ENCODE measurements at places on chromosomes 3 and 15. TPM values are rescaled to one million over a fixed set of nuclear protein-coding genes. Genes with fewer than 3 reads are reported as not detected.

GUCA1C gene
- total RNA-seq, result not detected

IL17RE gene
- total RNA-seq, result 1.9 TPM

ITIH1 gene
- 0.65 TPM for total RNA-seq

STAB1 gene
- total RNA-seq, result 406 TPM

DNA sequence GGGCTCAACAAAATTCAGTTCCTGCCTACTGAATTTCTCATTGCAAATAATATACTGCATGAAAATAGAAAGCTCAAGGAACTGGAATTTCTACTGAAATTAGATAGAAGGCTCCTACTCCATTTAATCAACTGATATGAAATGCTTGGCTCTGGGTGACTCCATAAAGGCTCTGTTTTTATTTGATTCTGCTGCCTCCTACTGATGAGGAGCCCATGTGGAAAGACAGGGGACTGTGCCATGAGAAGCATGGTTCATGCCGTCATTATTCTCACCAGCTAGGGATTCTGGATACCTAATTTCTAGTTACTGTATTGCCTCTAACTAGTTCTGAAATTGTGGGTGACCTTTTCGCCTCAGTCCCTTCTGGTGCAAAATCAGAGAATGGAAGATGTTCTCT, 366.2 kb upstream of the DPH6 start:
- no peaks in the 10 kb centered on the region for H3K4me1 ChIP-seq
- H3K27ac ChIP-seq, result no peak overlapping the region
- H3K27me3 ChIP-seq, result no peaks in the 10 kb centered on the region
- no peak for DNase-seq
- no peaks in the 10 kb centered on the region for H3K36me3 ChIP-seq

- peaks cover 64% of the 10 kb centered on the region for H3K4me1 ChIP-seq
- peak overlapping the region; percentile 27 for H3K27ac ChIP-seq
- DNase-seq, result no peak
- H3K36me3 ChIP-seq, result peaks cover 27% of the 10 kb centered on the region
- no peaks in the 10 kb centered on the region for H3K27me3 ChIP-seq
- H3K4me3 ChIP-seq, result no peak overlapping the region
Measured at GRCh38 chr3:126994661-126995245, 11.8 kb downstream of the PLXNA1 start.

DNA sequence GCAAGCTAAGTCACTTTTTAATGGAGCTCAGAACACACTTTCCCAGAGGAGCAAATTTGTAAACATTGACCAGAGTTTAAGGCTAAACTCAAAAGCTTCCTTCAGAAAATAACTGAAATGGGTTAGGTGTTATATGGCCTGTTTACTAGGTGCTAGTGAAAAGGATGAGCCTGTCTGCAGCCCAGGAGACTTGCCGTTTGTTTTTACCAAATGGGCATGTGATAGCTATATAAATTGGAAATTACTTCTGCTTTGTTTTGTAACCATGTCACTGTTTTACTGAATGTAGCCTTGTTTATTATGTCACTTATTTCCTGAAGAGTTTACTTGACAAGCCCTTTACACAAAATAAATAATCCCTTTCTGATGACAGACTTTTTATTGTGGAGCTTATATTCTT, 109.4 kb upstream of the THSD4 start:
- H3K27me3 ChIP-seq, result no peaks in the 10 kb centered on the region
- no peaks in the 10 kb centered on the region for H3K36me3 ChIP-seq
- DNase-seq, result no peak
- H3K27ac ChIP-seq, result no peak overlapping the region

GRCh38 chr3:185115371-185115770, 37.5 kb downstream of the C3orf70 start:
- no peaks in the 10 kb centered on the region for H3K36me3 ChIP-seq
- DNase-seq, result no peak
- no peak overlapping the region for H3K27ac ChIP-seq
- no peak overlapping the region for H3K4me3 ChIP-seq
- H3K27me3 ChIP-seq, result no peaks in the 10 kb centered on the region
- no peaks in the 10 kb centered on the region for H3K4me1 ChIP-seq

DNA sequence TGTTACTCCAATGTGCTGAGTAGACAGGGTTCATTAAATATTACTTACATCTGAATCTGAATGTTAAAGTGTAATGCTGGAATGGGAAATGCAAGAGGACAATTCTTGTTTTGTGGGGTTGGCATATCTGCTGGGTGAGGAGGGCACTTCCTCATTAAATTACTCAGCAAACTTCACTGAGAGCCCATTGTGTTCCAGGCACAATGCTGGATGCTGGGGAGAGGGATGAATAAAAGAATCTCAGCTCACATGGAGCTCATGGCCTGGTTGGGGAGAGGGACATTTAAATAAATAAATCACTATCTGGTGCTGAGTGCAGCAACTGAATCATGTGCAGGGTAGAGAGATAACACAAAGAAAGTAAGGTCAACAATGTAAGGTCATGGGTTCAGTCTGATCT, 199.2 kb upstream of the CFAP20DC start:
- H3K4me3 ChIP-seq, result no peak overlapping the region
- no peak for DNase-seq
- no peaks in the 10 kb centered on the region for H3K36me3 ChIP-seq
- H3K27ac ChIP-seq, result no peak overlapping the region
- H3K4me1 ChIP-seq, result no peaks in the 10 kb centered on the region

DNA sequence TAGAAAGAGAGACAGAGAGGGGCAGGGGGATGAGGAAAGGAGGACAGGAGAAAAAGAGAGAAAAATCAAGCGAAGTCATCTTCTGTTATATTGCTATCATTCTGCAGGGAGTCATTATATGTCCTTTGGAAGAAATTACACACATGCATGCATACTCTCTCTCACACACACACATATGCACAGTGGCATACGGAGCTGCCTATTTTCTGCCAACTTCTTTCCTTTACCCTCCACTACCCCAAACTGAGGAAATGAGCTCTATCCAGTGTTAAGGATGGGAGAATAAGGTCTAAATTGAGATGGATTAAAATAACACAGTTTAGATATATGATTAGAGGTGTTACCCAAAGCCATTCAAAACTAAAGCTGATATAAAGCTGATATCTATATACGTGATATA, 48.8 kb downstream of the PDZRN3 start:
- no peak overlapping the region for H3K27ac ChIP-seq
- no peaks in the 10 kb centered on the region for H3K36me3 ChIP-seq
- no peaks in the 10 kb centered on the region for H3K27me3 ChIP-seq
- H3K4me1 ChIP-seq, result no peaks in the 10 kb centered on the region
- H3K4me3 ChIP-seq, result no peak overlapping the region
- no peak for DNase-seq

- H3K27me3 ChIP-seq, result no peaks in the 10 kb centered on the region
- no peak overlapping the region for H3K27ac ChIP-seq
- no peaks in the 10 kb centered on the region for H3K4me1 ChIP-seq
- no peak overlapping the region for H3K4me3 ChIP-seq
- H3K36me3 ChIP-seq, result no peaks in the 10 kb centered on the region
Measured at GRCh38 chr15:97597801-97598200, 362.7 kb upstream of the ARRDC4 start.

DNA sequence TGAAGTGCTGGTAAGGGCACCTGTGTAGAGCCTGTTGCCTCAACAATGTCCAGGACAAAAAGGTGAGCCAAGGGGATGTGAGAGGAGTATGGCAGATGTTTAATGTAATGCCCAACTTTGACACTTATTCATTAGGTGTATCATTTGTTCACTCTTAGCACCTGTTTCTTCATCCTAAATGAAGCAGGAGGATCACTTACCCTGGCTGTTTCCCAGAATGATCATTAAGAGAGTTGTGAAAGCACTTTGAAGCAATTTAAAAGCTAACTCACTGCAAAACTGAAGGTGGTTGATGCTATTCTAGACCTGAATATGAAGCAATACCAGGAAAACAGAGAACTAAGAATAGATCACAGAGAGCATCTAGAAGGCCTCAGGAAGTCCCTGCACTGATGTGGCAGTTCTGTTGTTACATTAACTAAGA, 3.4 kb upstream of the HHLA2 start:
- peaks cover 13% of the 10 kb centered on the region for H3K4me1 ChIP-seq
- H3K4me3 ChIP-seq, result no peak overlapping the region
- no peaks in the 10 kb centered on the region for H3K27me3 ChIP-seq
- H3K27ac ChIP-seq, result no peak overlapping the region

DNA sequence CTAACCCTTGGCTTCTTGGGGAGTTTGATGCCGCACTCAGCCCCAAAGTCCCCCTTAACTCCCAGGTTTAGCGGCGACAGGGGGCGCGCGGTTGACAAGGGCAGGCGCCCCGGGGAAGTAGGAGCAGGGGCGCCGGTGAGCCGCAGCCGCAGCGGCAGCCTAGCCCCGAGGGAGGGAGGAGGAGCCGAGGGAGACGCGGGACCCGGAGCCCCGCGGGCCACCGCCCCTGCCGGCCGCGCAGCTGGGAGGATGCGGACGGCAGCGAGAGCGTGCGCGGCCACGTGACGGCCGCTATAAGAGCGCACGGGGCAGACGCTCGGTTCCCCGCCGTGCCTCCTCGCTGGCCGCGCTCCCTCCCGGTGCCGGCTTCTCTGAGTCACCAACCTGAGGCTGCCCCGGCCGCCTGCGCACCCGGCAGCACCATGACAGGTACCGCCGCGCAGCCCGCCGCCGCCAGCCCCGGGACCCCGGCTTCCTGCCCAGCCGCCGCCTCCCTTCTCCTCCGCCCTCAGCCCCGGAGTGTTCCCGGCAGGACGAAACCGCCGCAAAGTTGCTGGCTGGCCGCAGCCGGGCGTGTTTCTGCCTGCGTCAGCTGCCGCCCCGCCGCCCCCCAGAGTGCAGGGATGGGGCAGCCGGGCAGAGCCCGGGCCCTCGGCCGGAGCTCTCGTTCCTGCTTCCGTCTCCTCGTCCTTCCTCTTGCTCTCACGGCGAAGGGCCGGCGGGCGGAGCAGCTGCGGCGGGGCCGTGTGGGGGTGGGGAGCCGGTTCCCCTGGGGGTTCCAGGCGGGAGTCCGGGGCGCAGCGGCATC, at the start of gene GYG1:
GYG1 (plus strand) TSS at position 322 of the 808 bp plus-strand sequence; CDS start at position 423, 101 bp downstream.
- DNase-seq, result peak; percentile 96
- peaks cover 24% of the 10 kb centered on the region for H3K36me3 ChIP-seq
- H3K27me3 ChIP-seq, result no peaks in the 10 kb centered on the region
- peak within 1 kb of the TSS; percentile 94 for H3K27ac ChIP-seq

GRCh38 chr15:67521783-67522568, 1.0 kb downstream of the C15orf61 start:
- no peaks in the 10 kb centered on the region for H3K36me3 ChIP-seq
- no peak for DNase-seq
- H3K4me3 ChIP-seq, result peak overlapping the region; percentile 71
- H3K27ac ChIP-seq, result peak overlapping the region; percentile 95
- peaks cover 12% of the 10 kb centered on the region for H3K4me1 ChIP-seq

GRCh38 chr3:55000546-55000945, 72.7 kb upstream of the LRTM1 start:
- DNase-seq, result no peak
- no peaks in the 10 kb centered on the region for H3K27me3 ChIP-seq
- H3K36me3 ChIP-seq, result no peaks in the 10 kb centered on the region
- no peak overlapping the region for H3K27ac ChIP-seq
- no peaks in the 10 kb centered on the region for H3K4me1 ChIP-seq

DNA sequence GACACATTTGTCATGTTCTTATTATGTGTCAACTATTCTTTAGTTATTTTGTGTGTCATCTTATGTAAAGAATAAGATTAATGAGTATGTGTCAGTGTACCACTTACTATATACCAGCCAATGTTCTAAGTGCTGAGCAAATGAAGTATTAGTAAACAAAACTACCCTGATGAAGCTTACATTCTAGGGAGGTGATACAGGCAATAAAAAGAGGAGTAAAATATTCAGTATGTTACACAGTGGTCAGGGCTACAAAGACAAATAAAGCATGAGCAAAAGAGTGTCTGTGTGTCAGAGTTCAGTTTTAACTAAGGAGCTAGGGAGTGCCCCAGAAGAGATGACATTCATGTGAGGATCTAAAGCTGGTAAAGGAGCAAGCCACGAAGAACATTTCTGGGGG, 79.1 kb downstream of the TRPC1 start:
- no peaks in the 10 kb centered on the region for H3K36me3 ChIP-seq
- H3K4me3 ChIP-seq, result no peak overlapping the region
- H3K27me3 ChIP-seq, result no peaks in the 10 kb centered on the region
- DNase-seq, result no peak
- H3K27ac ChIP-seq, result no peak overlapping the region

DNA sequence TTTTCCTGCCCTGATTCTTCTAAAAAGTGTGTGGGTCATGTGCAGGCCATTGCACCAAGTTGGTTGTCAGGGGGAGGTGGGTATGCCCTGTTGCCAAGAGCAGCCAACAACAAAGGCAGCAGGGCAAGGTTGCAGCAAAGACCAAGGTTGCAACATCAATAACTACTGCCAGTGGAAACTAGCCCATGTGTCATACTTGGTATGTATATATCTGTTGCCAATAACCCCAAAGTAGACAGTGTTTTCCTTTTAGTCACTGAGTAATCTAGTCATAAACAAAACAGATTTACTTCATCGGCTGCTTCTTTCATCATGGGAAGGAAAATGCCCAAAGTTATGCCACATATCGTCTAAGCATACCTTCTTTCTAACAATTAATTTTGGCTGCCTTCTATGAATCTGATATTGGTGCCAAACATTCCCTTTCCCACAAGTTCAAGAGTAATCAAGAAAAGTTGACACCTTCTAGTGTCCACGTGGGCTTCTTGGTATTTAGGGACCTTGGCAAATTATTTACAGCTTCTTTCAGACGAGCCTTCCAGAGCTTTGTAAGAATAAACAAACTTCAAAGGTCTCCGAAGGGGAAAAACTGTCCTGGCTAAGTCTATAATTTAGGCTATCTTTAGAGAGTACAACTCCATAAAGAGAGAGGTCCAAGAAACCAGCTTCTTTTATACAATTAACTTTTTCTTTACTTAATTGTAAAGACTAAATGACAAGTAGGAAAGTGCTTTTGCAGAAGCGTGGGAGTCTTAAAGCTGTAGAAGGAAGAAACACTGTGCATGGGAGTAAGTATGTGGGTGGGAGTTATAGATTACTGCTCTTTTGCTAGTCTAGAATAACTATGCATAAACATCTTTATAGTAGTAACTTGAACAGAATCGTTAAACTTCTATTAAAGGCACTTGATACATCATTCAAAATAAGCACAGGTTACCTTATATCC, 10.0 kb upstream of the MBNL1 start:
- H3K36me3 ChIP-seq, result no peaks in the 10 kb centered on the region
- DNase-seq, result no peak
- H3K4me3 ChIP-seq, result no peak overlapping the region
- no peaks in the 10 kb centered on the region for H3K27me3 ChIP-seq
- H3K27ac ChIP-seq, result peak overlapping the region; percentile 67
- H3K4me1 ChIP-seq, result peaks cover 40% of the 10 kb centered on the region

- H3K27ac ChIP-seq, result no peak overlapping the region
- H3K4me1 ChIP-seq, result no peaks in the 10 kb centered on the region
- no peak for DNase-seq
- H3K36me3 ChIP-seq, result no peaks in the 10 kb centered on the region
- H3K4me3 ChIP-seq, result no peak overlapping the region
Measured at GRCh38 chr15:97755726-97756125, 204.8 kb upstream of the ARRDC4 start.

- peak overlapping the region; percentile 16 for H3K27ac ChIP-seq
- no peak overlapping the region for H3K4me3 ChIP-seq
- H3K4me1 ChIP-seq, result no peaks in the 10 kb centered on the region
- no peaks in the 10 kb centered on the region for H3K36me3 ChIP-seq
- no peaks in the 10 kb centered on the region for H3K27me3 ChIP-seq
Measured at GRCh38 chr3:192899540-192899982, 18.1 kb downstream of the MB21D2 start.
